Right lobe of liver (tissue), 6 donors: ENCODE measurements at places on chromosomes 11 and 22.

DNA sequence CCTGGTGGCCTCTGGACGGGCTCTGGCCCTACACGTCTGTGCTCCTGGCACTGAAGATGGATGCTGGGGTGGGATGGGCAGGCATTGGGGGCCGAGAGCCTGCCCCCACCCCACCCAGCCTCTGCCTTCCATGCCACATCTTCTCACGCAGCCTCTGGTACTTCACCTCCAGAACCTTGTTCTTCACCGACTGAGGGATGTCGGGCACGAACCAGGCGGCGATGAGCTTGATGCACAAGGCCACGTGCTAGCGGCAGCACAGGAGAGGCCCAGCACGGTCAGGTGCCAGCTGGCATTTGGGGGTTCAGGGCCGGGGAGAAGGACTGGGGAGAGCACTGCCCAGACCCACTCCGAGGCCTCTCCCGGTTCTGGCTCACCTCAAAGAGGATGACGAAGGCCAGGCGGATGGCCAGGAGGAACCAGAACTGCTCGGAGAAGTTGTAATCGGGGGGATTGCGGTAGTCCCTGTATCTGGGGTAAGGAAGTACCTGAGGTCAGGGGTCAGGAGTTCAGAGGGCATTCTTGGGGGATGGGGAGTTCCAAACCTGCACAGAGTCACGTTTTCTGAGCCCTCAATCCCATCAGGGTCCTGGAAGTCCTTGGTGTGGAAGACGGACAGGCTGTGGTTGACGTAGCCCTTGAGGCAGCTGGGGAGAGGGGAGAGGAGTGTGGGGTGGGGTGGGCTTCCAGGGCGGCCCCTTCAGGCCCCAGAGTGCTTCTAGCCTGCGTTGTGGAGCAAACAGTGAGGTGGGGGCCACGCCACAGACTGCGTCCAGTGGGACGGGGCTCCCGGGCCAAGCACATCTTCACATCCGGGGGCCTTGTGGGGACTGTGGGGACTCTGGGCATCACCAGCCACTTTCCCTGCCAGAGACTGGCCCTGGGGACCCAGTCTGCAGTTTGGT lies 3.8 kb upstream of the SIGIRR start:
- no peak for DNase-seq

DNA sequence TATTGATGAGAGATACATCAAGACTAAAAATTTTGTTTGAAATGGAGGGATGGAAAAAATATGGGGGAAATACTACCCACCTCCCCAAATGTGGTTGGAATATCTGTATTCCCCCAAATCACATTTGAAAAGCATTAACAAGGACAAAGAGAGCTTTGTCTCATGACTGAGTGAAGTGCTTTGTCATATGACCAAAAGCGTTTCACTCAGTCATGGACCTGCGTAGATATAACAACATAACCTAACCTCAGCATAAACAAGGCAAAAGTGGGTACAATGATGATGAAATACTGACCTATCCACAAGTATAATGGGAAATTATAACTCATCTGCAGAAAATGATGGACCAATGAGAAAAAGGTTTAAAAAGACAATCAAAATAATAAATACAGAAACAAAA lies 418.3 kb downstream of the TBC1D22A start:
- DNase-seq = no peak

DNA sequence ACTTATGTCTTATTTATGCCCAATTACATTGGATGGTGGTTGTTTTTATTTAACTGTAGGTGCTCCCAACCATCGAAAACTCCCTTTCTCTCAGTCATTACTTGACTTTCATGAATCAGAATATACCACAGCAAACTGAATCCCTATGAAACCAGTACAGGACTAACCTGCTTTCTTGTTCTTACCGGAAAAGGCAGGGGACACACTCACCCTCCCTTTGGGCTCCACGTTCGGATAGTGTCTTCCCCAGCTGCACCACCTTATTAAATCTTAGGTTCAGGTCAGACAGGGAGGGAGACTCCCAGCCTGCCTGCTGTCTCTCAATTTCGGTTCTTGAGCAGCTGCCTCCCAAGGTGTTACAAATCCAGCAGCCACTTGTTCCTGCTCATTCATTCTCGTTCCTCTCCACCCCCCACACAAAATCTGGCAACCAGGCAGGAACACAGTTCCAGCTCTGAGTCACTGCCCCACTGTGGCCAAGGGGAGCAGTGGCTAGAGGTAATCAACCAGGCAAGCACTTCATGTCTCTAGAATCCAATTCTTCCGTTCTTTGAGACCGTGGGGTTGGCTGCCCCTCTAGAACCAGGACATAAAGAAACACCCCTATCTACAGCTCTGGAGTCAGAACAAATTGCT lies 133.0 kb downstream of the PLEKHA7 start:
- DNase-seq = peak; percentile 47

DNA sequence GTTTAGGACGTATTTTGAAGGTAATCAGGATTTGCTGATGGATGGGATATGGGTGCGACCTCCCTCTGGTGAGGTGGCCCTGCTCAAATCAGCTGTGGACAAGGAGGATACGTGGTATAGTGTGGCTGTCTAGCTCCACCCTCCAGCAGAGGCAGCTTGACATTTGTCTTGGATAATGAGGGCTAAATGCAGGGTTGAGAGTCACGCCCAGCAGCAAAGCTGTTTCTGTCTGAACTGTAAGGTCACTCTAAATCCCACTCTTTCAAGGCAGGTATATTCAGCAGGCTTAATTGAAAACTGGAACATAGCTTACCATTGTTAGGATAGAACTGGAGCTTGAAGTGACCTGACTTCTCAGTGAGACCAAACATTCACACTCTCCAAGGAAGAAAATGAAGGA lies 98.7 kb downstream of the SWAP70 start:
- DNase-seq = no peak

DNA sequence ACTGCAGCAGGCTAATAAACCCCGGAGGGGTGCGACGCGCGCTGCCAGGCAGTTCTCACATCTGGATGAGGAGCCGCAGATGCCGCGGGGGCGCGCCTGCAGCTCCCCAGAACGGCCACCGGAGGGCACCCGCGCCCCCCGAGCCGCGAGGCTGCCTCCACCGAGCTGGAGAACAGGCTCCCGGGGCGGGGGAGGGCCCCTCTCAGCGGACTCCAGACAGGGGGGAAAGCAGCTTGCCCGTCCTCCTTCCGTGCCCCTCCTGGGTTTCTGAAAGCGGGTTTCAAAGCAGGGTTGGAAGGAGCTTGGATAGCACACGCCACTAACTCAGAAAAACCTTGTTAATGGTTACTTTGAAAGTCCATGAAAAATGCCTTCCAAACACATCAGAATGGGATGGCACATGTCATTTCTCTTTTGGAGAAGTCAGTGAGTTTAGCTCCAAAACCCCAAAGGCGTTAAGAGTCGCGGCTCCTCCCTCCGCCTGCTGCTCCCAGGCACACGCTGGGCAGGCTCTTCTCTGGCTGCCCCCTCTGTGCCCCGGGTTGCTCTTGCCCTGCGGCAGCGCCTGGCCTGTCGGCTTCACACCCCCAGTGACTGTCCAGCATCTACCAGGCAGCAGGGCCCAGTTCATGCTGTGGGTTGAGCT lies 317.8 kb downstream of the NTM start:
- peak; percentile 64 for DNase-seq

DNA sequence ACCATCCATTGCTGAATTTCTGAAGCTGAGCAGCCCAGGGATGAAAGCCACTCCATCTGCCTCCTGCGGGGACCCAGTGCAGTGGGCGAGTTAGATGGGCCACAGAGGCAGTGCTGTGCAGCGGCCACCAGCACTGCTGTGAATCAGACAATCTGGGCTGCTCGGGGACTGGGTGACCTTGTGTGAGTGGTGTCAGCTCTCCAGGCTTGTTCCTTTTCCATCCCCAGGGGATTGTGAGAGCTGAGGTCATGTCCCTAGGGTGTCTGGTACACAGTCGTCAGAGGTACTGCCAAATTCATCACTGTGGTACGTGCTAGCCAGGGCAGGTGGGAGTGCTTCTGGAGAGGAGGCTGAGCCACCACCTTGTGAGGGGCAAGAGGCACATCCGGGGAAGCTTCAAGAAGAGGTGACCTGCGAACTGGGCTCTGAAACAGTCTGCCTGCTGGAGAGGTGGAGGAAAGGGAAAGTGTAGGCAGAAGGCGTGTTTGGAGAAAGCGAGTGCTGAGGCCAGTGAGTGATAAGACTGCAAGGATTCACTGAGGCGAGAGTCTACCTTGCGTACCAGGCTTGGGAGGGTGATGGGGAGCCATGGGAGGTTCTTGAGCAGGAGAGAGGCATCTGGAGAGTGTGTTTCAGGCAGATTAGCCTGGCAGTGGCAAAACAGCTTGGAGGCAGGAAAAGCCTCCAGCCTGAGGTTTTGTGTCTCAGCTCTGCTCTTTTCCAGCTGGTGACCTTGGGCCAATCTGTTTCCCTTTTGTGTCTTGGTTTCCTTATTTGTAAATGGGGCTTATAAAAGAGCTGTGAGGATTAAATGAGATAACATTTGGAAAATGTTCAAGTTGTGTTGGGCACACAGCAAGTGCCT lies 22.7 kb downstream of the CACNA1I start:
- DNase-seq = no peak

GRCh38 chr11:21949763-21950413 lies 243.0 kb upstream of the ANO5 start:
- no peak for DNase-seq

DNA sequence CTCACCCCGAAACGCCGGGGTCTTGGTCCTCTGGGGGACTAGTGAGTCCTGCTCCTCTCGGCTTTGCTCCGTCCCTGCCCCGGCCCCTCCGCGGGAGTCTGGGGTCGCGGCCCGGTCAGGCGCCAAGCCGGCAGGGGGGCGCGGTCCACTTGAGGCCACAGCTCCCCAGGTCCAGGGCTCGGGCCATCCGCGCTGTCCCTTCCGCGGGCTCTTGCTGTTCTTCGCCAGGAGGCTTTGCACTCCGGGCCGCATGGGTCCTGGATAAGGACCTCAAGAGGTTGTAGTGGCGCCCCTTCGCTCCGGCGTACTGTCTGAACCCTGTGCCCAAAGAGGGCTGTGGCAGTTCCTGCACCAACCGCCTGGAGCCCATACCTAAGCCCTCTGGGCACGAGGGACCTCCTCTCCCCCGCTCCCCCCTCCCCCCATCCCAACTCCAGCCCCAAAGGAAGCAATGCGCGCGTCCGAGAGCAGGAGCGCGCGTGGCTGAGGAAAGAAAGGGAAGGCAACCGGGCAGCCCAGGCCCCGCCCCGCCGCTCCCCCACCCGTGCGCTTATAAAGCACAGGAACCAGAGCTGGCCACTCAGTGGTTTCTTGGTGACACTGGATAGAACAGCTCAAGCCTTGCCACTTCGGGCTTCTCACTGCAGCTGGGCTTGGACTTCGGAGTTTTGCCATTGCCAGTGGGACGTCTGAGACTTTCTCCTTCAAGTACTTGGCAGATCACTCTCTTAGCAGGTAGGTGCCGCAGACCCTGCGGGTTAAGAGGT lies at the start of gene ADM:
ADM (plus strand) TSS at position 579 of the 767 bp plus-strand sequence. CDS start 628 bp downstream, outside the sequence.
- DNase-seq = peak; percentile 95

GRCh38 chr22:20912494-20912893 lies 4.7 kb upstream of the CRKL start:
- DNase-seq = no peak

- peak; percentile 79 for DNase-seq
Measured at GRCh38 chr11:69636512-69637197, 4.3 kb upstream of the CCND1 start.

GRCh38 chr11:87092159-87092558 lies 54.4 kb downstream of the TMEM135 start:
- DNase-seq = no peak

DNA sequence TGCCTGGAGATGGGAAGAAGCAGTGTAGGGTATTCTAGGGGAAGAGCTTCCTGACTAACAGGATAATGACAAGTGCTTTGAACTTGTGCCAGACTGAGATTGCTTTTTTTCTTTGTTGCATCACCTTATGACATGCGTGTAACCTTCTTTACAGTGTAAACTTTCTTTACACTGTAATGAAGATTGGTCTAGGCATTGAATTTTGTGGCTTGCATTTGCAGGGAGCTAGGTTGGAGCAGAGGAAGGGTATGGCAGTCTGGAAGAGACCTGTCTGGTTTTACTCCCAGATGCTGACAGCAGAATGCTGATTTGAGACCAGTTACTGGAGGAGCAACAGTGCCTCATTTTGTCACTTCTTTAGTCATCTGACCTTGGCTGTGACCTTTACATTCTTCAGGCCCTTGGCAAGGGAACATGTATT lies 5.6 kb downstream of the DDB2 start:
- no peak for DNase-seq

GRCh38 chr22:48779211-48779643 lies 1048.4 kb downstream of the BRD1 start:
- no peak for DNase-seq

DNA sequence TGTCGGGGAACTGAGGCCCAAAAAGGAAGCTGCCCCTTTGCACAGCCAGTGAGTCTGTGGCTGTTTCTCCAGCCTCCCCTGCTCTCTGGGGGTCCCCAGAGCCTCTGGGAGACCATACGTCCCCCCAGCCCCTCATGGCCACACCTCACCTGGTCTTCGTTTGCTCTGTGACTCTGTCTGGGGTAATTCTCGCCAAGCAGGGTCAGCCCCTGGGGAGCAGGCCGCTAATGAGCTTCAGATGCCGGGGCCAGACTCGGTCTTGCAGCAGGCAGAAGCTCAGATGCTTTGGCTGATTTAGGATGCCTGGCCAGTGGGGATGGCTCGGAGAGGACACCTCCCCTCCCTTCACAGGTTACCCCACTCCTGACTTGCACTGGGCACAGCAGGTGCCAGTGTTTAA lies 24.1 kb upstream of the WNT11 start:
- no peak for DNase-seq

DNA sequence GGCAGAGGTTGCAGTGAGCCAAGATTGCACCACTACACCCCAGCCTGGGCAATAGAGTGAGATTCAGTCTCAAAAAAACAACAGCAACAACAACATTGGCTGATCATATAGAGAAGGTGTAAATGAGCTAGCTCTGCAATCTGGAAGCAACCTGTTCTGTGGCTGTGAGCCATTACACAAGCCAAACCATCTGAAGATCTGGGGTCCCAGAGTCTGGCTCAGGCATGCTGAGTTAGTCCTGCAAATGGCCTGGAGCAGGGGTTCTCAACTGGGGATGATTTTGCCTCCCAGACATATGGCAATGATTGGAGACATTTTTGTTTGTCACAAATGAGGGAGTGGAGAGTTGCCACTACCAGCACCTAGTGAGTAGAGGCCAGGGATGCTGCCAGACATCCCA lies 42.3 kb upstream of the RAB1B start:
- DNase-seq = no peak

DNA sequence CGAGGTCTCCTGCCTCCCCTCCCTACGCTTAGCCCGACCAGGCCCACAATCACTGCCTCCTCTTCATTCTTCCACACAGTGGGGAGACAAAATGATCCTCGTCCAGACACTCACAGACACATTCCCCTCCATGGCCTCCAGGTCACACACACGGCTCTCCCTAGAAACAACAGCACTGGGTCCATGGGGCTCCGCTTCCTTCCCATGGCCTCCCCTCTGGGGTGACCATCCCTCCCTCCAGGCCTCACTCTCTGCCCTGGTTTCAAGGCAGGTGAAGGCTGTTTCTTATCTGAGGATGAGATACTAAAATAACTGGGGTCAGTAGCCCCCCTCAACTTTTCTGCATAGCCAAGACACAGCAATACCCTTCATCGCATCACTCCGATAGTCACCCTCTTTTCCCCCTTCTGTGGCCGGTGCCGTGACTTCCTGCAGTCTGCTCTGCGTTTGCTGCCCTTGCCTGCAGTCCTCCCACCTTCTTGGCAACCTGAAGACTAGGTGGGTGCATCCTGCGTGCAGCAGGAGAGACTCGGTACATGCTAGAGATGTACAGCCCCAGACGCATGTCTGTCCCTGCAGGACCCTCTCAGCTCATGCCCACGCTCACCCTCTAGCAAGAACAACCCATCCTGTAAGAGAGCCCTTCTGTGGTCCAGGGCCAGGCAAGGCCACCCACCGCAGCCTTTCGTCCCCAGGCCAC lies 55.8 kb downstream of the CD6 start:
- no peak for DNase-seq

- DNase-seq = no peak
Measured at GRCh38 chr11:80327956-80328614, 887.3 kb upstream of the TENM4 start.
